ENCODE measurements at places on chromosomes 11 and 22.

- no peak for DNase-seq
Observed at GRCh38 chr22:31278626-31279326, 13.5 kb downstream of the PIK3IP1 start.

GRCh38 chr11:1153105-1153950 lies 4.4 kb upstream of the MUC5AC start:
- peak; percentile 56 for DNase-seq

DNA sequence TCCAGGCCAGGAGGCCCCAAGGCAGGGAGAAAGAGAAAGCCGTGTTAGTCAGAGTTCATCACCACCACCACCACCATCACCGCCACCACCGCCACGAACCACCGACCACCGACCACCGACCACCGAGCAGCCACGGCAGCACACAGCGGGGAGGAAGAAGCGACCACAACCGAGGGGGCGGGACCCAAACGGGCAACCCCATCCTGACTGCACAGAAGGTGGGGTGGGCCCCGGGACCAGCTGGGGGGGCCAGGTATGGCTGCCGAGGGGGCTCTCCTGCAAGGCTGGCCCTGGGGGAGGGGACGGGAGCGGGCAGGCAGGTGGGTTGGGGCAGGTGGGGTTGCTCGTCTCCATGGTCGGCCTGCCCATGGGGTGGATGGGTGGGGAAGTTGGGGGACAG lies 34.2 kb downstream of the SYT7 start:
- no peak for DNase-seq

DNA sequence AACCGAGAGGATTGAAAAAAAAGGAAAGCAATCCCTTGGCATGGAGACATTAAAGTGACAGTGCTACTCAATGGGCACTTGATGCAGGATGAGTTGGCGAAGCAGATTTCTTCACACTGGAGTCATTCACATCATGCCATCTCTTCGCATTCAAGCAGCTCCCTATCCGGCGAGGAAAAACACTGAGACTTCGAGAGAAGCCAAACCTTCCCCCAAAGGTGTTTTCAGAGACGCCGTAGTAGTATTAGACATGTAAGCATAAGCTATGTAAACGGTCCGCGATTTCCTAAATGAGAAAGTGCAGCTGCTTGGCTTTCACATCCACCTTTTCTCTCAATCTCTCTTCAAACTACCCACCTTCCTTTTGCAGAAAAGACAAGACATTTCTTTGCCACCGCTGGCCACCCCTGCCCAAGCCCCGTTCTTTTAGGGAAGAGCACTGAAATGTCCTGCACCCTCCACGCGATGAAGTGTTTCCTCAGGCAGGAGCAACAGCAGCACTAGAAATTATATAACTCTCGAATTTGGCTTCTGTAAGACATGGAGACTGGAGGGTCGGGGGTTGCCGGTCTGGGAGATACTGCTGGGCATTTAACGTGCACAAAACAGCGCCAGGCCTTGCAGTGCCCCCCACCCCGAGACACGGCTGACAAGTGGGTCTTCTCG lies at the start of gene DLG2:
Gene DLG2 (minus strand): TSS at position 13 of the 666 bp plus-strand sequence.
- DNase-seq: peak; percentile 46

GRCh38 chr11:944711-945470 lies 19.2 kb downstream of the AP2A2 start:
- peak; percentile 41 for DNase-seq

GRCh38 chr11:81241672-81242275 lies 1491.9 kb downstream of the FAM181B start:
- DNase-seq: no peak

DNA sequence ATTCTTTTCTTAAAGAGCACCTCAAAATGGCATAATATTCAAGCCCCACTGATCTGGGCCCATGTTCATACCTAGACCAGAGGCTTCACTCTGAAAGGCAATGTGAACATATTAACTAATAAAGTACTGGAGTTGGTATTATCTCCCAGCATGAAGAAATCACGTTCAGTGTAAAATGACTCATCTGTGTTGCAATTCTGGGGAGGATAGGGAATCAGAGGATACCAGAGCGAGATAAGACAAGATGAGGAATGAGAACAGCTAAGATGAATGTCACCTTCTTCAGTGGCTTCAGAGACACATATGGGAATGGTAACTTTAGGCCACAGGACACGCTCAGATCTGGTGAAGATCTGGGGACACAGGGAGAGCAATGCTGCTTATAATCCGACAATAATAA lies 121.1 kb downstream of the NTM start:
- no peak for DNase-seq

GRCh38 chr11:126348806-126349582 lies 6.5 kb upstream of the ST3GAL4 start:
- DNase-seq: peak; percentile 39

DNA sequence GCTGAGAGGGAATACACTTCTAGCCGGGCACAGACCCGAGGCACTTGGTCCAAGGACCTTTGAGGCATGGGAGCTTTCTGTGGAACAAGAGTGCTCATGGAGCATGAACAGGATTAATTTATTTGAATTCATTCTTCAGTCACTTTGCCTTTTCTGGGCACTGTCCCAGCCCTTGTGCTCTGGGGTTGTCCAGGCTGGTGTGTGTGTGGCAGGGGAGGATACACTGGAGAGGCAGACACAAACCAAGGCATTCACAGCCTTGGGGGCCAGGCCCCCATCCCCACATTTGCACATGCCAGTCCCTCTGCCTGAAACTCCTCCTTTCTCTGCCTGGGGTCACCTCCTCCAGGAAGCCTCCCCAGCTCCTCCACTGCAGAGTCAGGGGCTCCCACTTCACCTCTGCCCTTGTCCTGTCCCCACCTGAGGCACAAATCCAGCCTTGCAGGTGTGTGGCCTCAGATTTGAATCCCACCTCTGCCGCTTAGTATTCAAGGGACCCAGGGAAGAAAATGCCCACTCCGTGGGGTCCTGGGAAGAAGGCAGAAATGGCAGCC lies 55.5 kb downstream of the MYO7A start:
- peak; percentile 35 for DNase-seq

DNA sequence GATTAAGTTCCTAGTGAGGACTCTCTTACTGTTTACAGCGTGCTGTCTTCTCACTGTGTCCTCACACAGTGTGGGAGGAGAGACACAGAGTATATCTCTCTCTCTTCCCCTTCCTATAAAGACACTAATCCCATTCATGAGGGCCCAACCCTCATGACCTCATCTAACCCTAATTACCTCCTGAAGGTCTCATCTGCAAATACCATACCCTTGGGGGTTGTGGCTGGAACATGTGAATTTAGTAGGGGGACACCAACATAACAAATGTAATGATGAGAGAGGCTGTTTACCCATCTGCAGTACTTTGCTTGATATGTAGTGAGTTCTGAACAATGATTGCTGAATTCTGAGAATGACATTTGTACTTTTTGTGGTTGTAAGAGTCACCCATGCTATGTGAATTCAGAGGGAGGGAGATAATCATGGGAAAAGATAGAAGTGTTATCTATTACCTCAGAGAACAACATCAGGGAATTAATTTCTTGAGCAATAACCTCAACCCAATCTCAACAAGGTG lies 4.9 kb upstream of the OR52W1 start:
- no peak for DNase-seq

- DNase-seq: no peak
Observed at GRCh38 chr11:134471087-134471715, 59.2 kb upstream of the B3GAT1 start.

- DNase-seq: no peak
Observed at GRCh38 chr22:23418159-23418788, 161.8 kb downstream of the IGLL1 start.

DNA sequence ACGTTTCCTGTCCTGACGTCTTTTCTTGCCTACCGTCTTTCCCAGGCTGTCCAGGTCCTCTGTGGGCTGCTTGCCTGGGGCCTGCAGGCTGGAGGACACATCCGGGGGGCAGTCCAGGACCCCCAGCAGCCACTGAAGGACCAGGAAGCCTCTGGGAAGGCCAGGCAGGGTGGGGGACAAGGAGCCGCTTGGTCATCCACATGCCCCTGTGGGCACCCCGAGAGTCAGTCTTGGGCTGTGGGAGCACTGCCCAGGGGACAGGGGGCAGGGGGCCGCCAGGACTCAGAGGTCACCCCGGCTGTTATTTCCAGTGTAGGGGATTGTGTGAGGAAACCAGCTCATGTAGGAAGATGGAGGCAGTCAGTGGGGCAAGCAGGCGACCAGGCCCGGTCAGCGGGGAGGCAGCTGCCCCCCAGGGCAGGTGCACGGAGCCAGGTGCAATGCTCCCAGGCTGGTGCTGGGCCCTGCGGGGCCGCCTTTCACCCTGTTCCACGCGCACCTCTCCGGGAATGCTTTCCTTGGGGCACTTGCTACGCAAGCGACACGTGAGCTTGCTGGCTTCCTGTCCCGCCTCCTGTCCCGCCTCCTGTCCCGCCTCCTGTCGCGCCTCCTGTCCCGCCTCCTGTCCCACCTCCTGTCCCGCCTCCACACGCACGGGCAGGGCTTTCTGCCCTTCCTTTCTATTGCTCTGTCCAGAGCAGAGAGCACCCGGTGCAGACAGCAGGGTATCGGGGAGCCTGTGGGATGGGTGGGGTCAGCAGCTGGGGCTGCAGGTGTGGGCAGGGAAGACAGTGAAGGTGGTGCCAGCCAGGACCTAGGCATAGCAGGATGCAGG lies 39.5 kb downstream of the MUC5B start:
- DNase-seq: peak; percentile 94

GRCh38 chr22:39719559-39720450 lies 149.3 kb downstream of the CACNA1I start:
- DNase-seq: no peak

DNA sequence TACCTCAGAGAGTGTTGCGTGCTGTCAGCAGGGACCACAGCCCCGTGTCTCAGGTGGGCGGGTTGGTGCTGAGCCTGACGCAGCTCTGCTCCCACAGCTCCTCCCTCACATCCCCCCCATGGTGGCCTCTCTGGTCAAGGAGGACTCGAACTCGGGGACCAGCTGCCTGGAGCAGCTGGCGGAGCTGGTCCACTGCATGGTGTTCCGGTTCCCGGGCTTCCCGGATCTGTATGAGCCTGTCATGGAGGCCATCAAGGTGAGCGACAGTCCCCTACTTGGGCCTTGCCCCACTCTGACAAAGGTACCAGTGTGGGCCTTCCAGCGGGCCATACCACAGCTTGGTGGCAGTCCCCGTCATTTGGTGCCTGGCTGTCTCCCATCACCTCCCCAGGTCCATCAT lies 11.8 kb downstream of the USP35 start:
- no peak for DNase-seq

DNA sequence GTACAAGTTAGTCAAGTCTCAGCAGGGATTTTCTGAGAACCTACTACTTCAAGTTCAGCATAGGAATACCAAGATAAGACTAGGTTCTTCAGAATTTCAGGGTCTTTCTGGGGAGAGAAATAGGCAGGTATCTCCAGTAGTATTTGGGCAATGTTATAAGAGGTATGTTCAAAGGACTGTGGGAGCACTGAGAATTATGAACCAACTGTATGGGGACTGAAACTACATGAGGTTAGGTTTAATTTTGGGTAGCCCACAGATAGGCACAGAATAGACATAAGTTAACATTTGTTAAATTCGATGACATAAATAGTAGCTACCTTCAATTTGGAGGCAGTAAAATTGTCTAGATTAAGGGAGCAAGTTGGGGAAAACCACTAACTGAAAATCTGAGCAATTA lies 9.2 kb upstream of the GAB2 start:
- DNase-seq: no peak

- no peak for DNase-seq
Observed at GRCh38 chr11:35856259-35856658, 87.6 kb upstream of the LDLRAD3 start.

GRCh38 chr22:32331236-32331917 lies 26.3 kb upstream of the RFPL3 start:
- DNase-seq: no peak

DNA sequence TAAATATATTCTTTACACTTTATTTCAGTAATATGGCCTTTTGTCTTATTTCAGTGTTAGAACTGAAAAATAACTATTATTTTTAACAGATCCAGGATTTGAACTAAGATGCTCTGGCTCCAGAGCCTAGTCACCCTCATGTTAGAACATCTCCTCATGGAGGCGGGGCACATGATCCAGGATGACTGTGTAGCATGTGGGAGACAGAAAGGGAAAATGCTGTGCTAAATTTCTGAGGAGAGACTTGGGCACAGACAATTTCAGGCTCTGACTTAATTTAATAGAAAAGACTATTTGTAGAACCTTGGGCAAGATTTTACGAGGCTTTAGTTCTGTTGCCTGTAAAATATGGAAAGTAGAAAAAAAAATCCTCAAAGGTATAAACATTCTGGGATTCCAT lies 24.1 kb downstream of the CTSC start:
- DNase-seq: no peak

GRCh38 chr22:17501679-17502285 lies 61.5 kb upstream of the SLC25A18 start:
- DNase-seq: peak; percentile 79

DNA sequence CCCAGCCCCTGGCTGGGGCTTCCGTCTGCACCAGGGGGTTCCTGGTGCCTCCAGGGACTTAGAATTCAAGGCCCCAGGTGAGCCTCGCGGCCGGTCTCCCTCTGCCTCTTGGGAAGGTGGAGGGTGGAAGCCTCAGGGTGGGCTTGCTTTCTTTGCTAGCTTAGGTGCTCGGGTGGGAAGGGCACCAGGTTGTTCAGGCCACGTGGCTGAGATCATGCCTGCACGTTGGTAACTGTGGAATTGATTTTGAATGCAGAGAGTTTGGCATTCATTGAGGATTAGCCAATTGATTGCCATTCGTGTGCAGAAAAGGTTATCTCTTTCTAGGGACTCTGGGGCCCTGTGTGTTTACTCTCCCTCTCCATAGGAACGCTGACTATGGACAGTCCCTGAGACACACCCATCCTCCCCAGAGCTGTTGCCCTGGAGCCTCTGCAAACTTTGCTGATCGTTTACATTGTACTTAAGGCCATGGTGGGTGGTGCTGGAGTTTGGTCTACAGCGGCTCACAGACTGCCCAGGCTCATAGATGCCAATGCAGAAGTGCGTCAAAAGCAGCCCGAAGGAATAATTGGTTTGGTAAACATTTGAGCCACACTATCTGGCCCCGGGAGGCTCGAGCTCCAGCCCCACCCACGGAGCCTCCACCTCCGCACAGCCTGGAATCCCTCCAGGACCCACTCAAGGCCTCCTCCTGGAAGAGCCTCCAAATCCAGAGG lies 1457.7 kb downstream of the BRD1 start:
- no peak for DNase-seq

DNA sequence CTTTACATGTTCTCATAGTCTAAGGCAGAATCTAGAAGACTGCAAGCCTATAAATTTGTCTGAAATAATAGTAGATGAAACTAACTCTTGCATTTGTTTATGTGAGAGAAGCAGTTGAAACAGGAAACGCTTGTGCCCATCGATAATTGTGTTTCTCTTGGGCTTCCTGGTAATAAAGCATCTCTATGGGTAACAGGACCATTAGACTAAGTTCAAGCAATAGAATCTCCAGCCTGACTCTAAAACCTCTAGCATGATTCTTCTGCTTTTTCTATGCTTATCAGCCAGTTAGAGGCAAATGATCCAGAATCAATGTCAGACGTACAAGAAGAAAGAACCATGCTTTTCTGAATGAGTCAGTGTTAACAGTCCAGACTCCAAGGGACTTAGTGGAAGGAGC lies 1734.4 kb downstream of the LRRC4C start:
- DNase-seq: no peak

DNA sequence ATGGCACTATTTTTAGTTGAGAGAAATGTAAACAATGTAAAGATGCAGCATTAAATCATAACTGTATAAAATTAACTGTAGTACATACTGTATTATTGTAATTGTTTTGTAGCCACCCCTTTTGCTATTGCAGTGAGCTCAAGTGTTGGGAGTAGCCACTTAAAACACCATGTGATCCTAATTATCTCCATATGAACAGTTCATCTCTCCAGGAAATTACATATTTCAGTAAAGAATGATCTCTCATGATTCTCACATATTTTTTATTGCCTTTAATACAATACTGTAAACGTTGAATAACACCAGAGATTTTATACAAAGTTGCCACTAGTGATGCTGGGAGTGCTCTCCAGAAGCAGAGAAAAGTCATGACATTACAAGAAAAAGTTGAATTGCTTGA lies 1768.6 kb downstream of the LRRC4C start:
- no peak for DNase-seq

Data from astrocyte of the hippocampus (primary cell).